ENCODE measurements at places on chromosomes 7 and 10.

- DNase-seq: no peak
These were observed 109.9 kb upstream of the EFCAB10 start for GRCh38 chr7:105691082-105691679.

DNA sequence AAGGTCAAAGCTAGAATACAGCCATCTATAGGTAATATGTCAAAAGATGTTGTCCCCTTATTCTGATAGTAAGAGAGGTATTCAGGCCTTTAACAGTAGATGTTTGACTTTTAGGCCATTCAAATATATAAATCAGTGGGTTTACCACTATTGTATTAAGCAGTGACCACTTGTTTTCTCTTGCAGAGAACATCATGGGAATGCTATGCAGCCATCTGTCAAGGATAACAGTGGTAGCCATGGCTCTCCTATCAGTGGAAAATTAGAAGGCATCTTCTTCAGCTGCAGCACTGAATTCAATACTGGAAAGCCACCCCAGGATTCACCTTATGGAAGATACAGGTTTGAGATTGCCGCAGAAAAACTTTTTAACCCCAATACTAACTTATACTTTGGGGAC is 68.4 kb downstream of the PHYHIPL start:
- DNase-seq: no peak

DNA sequence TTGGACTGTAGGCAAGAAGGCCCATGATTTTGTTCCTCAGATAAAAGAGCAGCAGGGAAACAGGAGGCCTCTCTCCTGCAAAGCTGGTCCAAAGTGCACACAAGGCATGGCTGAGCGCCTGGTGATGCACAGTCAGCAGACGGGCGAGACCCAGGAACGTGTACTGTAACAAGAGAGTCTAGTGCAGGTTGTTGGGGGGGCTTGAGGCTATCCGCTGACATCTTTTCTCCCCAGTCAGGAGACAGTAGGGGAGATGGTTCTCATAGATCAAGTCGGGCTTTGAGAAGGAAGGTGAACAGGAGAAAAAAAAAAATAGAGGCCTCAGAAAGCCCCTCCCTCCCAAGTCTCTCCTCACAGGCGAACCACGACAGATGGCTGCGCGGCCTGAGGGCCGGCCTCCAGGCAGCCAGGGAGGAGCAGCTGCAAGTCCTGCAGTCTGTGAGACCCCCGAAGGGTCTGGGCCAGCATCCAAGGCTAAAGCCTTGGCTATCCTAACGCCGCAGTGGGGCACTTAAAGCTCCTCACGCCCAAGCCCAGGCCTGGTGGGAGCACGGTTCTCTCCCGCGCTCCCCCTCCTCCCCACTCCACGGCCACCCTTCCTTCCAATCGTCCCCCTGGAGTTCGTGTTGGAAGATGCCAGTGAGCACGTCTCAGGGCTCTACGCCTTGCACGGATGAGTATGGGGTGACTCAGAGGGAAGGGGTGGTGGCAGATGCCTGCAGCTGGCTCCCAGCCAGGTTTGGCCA is 68.3 kb downstream of the PRKAG2 start:
- no peak for DNase-seq

DNA sequence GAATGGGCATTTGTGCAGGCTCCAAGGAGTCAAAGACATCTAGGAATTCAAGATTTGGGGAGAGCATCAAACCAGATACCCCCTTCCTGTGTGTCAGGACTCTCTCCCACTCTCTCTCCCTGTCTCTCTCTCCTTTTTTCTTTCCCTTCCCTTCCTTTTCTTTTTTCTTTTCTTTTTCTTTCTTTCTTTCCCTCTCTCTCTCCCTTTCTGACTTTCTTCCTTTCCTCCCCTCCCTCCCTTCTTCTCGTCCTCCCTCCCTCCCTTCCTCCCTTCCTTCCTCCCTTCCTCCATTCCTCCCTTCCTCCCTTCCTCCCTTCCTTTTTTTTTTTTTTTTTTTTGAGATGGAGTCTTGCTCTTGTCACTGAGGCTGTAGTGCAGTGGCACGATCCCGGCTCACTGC is 24.1 kb upstream of the MINDY3 start:
- DNase-seq: no peak

- peak; percentile 51 for DNase-seq
These were observed 51.3 kb downstream of the AOC1 start for GRCh38 chr7:150903606-150904005.

DNA sequence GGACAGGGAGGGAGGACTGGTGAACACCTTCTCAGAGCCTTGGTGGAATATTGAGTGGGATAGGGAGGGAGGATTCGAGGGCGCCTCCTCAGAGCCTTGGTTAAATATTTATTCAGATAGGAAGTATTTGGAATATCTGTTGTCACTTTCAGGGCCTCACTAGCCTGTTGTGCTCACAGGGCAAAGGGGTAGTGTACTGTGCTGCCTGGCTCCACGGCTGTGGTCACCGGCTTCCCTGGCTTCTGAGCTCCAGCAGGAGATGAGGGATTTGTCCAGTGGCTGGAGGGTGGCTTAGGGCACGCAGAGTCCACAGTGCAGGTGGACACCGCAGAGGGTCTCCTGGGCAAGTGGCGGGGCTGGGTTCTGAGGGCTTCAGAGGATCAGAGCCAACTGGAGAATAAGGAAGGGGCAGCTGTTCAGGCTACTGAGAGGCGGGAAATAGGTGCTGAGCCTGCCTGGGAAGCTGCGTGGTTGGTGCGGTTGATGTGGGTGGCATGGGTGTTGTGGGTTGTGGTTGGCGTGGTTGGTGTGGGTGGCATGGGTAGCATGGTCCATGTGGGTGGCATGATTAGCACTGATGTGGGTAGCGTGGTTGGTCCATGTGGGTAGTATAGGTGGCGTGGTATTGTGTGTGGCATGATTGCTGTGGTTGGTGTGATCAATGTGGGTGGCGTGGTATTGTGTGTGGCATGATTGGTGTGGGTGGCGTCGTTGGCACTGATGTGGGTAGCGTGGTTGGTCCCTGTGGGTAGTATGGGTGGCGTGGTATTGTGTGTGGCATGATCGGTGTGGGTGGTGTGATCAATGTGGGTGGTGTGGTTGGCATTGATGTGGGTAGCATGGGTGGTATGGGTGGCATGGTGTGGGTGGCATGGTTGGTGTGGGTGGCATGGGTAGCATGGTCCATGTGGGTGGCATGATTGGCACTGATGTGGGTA is 16.7 kb downstream of the INPP5A start:
- no peak for DNase-seq

DNA sequence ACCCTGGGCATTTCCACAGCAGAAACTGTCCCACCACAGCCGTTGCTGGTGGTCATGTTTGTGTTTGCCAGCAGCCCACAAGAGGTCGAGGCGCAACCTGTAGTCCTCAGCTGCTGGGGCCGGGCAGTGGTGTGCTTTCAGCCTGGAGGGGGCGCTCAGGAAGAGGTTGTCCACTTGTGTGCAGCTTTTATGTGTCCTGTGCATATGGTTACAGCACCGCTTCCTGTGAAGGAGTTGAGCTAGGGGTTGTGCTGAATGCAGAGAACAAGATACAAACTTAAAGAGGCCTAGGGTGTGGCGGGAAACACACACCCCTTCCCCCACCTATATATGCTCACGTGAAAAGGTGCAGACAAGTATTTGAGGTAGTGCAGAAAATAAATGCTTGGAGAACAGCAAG is 29.5 kb upstream of the PFKFB3 start:
- no peak for DNase-seq

GRCh38 chr7:46369933-46370654 is 449.0 kb upstream of the IGFBP3 start:
- DNase-seq: no peak

DNA sequence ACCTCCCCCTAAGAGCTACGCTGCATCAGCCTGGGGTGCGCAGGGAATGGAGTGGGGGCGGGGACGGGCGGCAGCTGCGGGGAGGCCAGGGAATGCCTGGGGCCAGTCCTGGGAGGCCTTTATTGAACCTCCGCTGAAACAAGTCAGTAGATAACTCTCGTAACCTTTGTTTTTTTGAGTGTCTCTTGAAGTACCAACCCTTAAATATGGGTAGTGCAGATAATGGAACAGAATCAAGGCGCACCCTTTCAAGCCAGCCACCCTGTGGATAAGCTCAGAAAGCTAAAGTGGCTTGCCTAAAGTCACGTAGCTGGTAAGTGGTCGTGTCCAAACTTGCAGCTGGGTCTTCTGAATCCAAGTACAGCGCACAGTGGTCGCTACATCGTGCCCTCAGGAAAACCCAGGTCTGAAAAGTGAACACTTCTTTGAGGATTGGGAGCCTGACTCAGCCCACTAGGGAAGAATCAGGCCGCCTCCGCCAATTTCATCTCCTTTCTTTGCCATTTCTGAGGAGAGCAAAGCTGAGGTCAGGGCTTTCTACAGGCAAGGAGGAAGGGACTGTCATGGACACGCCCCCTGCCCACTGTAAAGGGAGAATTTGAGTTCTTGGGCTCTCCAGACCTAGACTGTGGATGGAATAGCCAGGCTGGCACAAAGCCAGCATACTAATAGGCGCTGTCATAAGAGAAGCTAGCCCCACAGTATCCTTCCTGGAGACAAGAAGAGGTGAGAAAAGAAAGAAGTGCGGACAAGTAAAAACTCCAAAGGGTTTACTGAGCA is 3.2 kb upstream of the EGR2 start:
- DNase-seq: no peak

GRCh38 chr7:23184709-23185359 is 3.0 kb downstream of the NUP42 start:
- DNase-seq: no peak

GRCh38 chr7:127114742-127115265 is 137.9 kb downstream of the GRM8 start:
- DNase-seq: no peak

DNA sequence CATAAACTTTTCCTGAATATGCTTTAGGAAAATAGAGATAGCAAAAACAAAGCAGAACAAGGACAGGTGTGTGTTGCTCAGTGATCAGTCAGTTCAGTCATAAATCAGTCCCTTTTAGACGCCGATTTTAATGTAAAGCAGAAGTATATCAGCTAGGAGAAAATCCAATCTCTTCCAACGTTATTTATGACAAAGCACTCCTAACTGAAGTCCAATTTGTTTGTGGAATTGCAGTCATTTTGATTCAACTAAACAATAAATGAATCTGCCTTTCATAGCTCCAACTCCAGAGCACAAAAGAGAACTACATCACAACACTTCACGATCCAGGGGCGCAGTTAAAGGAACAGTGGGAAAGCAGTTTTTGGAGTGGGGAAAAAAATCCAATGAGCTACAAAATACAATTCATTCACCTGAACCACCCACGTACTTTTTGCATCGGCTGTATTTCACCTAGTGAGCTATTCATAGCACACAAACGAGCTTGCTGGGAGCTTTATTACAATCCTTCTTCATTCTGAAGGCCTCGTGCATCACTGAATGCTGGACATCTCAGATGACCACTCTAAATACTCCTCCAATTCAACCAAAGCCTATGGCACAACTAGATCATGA is 151.3 kb downstream of the LRRN3 start:
- DNase-seq: no peak

DNA sequence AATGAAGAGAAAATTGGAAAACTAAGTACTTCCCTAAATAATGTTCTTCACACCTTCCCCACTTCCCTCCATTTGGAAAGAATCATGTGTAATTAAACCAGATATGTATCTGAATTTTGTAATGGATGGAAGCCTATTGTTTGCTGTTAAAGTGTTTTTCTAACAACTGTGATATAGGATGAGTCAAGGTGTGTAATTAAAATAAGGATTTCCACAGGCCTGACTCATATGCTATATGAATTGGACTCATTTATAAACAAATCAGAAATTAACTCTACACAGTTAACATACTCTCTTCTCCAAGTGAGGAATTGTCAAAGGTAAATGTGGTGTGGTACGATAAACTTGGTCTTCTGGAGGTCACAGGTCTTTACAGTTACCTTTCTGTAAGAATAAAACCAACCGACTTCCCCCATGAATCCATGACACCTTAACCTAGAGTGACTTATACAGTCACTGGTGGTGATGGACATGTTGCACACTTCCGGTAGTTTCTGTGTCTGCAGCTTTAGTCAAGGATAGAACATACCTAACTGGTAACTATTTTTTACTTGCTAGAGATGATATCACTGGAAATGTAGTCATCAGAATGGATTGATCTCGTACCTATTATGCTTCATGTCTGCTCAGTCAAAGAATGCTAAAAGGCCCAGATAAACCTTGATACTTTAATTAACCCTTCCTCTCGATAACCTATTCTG is 12.8 kb downstream of the PNLIPRP3 start:
- DNase-seq: no peak

DNA sequence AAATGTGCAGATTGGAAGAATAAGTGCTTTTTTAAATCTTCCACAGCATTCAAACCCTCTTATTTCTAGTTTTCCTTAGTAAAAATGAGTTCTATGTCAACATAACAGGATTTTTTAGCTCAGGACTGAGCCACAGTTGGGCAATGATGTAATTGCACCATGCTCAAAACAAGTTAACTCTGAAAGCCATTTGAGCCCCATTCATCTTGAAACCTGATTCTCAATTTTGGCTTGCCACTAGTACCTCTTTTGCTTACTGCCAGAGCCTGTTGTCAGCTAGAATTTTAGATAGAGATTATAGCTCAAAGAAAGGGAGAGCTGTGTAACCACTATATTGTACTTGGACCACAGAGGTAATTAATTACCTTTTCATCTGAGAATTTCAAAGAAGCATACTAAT is 1028.5 kb upstream of the PHF14 start:
- DNase-seq: no peak

DNA sequence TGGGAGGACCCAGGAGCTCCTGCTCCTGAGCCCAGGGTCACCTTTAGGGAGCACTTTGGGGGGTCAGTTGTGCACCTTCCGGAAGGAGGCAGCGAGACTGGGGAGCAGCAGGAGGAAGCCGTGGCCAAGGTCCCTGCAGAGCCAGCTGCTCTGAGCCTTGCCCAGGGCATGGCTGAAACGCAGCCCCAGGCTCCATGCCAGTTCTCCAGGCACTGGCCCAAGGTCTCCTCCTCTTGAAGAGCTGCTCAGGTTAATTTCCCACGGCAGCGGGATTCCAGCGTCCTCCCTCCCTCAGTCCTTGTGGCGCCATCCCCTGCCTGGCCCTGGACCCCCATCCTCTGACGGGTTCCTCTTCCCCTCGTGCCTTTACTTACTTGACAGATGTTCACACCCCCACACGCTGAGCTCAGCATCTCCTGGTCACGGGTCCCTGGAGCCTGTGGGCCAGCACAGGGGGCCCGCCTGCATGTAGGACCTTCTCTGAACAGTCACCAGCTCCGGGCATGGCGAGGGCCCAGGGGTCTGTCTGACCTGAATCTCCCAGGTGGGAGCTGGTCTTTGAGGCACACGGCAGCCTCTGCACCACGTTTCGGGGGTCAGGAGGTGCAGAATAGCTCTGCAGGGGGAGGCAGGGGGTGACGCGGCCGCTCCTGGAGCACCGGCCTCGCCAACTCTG is 16.7 kb upstream of the CFAP46 start:
- DNase-seq: no peak

GRCh38 chr7:3294432-3295100 is 6.5 kb upstream of the SDK1 start:
- no peak for DNase-seq

DNA sequence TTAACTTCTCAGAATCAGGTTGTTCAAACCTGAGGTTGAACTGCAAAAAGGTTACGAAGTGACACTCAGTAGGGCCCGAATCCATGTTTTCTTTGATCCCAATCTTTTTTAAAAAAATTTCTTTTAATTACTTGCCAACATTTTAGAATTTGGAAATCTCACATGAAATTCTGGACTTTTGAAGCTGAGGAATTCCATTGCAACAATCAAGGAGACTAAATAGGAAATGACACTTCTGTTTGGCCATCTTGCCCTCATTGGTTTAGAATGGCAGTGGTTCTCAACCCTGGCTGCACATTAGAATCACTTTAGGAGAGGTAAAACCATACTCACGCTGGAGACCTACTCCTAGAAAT is 471 bp upstream of the TOMM7 start:
- DNase-seq: no peak
